ENCODE measurements at places on chromosomes 3 and 15.

- DNase-seq: no peak
These were observed 322.2 kb upstream of the SEMA6D start for GRCh38 chr15:47395076-47395475.

DNA sequence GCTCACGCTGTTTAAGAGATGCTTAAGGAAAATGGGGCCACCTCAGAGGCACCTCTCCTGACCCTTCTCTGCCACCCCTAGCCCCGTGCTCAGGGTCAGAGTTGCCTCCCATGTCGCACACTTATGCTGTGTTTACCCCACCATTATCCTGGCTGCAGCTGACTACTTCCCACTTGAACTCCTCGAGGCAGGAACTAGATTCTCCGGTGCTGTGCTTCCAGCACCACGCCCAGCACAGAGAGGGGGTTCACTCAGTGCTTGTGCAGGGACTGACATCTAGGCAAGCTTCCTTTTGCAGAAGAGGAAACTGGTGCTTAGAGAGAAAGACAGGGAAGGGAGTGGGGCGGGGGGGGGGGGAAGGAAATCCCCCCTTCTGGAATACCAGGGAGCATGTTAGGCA lies 340.1 kb downstream of the RORA start:
- DNase-seq: no peak

- no peak for DNase-seq
These were observed 384.8 kb downstream of the MECOM start for GRCh38 chr3:169278667-169279066.

DNA sequence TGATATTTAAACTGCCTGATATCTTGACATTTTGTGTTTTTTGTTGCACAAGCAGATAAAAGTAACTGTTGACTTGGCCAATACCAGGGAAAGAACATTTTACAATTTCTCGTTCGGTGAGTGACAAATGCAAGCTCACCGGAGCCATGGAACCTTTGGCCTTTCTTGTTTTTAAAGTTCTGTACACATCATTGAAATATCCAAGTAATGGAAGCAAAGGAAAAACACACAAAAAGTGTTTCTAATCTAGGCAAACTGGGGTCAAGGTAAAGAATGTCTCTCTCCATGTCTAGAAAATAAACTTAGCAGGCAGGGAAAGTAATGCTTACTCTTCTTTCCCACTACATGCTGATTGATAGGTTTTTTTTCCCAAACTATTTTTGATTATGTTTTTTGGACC lies 27.8 kb downstream of the SPTSSB start:
- DNase-seq: no peak

DNA sequence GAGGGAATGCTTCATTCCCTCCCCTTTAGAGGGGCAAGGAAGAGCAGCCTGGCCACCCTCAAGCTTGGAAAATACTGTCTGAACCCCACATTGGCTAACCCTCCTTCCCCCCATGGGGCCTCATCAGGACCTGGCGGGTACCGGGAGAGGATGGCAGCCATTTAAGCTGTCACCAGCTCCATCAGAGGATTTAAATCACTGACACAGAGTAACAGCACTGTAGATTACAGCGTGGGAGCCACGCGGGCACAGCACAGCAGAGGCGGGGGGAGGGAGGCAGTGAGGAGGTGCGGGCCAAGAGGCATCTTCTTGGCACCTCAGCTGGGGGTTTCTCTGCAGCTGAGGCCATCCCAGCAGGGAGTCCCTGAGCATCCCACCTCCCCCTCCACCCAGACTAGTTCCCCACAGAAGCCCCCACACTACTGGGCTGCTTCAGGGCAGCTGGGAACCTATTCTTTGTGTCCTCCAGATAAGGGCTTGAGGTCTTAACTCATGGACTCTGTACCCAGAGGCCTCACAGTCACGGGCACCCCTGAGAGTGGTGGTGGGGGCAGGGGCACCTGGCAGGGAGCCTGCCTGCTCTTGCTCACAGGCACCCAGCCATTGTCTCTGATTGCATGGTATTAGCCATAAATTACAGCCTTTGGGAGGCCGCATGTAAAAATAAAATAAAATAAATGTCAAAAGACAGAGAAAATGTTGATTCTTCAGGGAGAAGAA lies 21.9 kb upstream of the CACNA2D2 start:
- no peak for DNase-seq

- no peak for DNase-seq
These were observed 23.6 kb upstream of the KLF13 start for GRCh38 chr15:31302778-31303725.

DNA sequence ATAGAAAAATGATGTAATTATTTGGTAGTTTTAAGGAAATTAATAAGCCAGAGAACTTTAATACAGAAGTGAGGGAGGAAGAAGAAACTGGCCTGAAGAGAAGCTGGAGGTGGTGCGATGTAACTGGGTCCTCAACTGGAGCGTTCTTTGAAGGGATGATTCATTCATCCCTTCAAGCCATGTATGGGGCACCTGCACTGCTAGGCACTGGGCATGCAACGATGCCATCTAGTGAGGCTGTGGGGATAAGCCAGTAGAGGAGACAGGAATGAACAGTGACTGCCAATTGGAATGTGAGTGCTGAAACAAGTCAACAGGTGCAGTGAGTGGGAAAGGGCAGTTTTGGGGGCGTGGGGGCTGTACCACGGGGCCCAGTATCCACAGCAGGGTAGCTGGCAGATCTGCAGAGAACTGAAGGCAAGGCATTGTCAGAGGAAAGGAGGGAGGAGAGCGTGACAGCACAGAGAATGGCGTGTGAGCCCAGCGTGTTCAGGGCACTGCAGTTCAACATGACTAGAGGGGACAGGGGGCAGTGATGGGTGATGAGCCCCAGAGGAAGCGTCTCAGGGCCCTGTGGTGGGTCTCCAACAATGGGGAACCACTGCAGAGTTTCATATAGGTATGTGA lies 3.8 kb upstream of the KIF23 start:
- peak; percentile 2 for DNase-seq

GRCh38 chr3:23624305-23624704 lies 181.4 kb upstream of the UBE2E1 start:
- no peak for DNase-seq

DNA sequence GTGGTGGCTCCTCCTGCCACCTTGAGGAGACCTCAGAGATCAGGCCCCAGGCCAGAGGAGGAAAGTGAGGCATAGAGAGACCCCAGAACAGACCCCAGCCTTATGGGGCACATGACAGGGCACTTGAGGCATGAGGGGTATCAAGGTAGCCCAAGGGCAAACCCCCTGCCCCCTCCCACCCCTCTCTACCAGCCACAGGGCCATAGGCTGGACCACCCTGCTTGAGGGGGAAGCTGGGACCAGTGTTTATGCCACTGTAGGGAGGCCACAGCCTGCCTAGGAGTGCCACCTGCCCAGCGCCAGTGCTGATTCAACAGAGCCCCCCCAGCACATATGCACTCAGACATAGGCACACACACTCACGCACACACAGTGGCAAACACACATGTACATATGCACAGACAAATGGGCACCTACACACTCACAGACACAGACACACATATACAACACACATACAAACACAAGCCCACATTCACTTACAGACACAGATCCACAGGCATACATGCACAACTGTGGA lies 10.3 kb downstream of the MYL3 start:
- no peak for DNase-seq

- DNase-seq: no peak
These were observed 15.0 kb upstream of the GNAI2 start for GRCh38 chr3:50221051-50221410.

- DNase-seq: no peak
These were observed 25.0 kb downstream of the TGFBR2 start for GRCh38 chr3:30631243-30631904.

- DNase-seq: no peak
These were observed 794 bp downstream of the ARPP19 start for GRCh38 chr15:52567871-52568600.

DNA sequence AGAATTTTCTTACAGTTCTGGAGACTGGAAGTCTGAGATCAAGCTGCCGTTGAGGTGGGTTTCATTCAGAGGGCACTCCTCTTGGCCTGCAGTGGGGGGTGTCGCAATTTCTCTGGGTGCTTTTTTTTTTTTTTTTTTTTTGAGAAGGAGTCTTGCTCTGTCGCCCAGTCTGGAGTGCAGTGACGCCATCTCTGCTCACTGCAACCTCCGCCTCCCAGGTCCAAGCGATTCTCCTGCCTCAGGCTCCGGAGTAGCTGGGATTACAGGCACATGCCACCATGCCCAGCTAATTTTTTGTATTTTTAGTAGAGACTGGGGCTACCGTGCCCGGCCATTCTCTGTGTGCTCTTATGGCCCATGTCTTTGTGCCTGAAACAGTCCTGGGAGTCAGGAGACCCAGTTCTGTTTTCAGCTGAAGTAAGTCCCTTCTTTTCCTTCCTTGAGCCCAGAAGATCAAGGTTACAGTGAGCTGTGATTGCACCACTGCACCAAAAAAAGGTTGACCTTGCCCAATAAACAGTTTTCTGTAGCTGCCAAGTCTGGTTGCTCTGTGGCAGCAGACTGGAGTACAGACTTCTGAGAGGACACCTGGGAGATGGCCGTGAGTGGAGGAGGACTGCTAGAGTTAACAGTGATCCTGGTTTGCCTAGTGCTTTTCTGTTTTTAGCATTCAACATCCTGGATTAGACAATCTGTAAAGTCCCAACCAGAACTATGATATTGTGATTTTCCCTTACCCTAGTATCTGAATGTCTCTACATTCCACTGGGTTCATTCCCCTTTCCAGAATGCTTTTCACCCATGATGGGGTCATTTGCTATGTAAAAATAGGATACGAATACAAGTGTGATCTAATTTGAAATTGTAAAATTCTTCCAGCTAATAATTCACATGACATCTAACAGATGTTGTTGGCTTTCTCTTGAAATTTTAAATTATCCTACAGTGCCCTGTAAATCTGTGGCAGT lies 76.6 kb upstream of the RNF7 start:
- DNase-seq: no peak

GRCh38 chr3:187689984-187690383 lies 12.4 kb downstream of the RTP2 start:
- DNase-seq: no peak

- DNase-seq: no peak
These were observed 2.3 kb downstream of the FBN1 start for GRCh38 chr15:48643206-48643605.

DNA sequence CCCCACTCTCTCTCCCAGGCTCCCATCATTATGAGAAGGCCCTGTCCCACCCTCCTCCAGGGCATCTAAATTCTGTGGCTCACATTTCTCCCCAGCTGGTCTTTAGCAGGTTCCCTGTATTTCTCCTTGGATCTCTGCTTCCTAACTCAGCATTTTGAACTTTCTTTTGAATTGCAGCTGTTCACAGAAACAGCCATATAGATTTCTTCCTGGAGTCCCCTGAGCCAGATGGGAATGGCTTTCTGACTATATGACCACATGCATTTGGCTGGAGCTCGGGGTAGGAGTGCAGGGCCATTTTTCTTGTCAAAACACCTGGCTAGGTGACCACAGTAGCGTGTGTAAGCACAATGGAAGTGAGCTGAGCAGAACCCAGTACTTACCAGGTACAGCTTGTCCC lies 22.0 kb downstream of the RBP2 start:
- DNase-seq: no peak

DNA sequence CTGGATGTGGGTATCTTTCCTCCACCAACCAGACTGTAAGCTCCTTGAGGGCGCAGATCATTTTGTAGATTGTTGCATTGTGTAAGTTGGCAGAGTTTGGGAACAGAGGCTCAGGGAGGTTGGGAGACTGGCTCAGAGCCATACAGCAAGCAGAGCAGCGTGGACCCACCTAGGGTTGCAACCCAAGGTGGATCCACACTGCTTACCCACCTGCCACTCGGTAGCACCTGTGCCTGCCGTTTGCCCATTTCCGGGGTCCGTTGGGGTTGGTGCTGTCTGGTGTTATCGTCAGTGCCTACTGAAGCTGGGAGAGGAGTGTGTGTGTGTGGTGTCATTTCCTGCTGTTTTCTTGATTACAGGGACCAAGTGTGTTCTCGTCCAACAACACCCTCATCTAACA lies 19.0 kb downstream of the SMAD6 start:
- DNase-seq: no peak

DNA sequence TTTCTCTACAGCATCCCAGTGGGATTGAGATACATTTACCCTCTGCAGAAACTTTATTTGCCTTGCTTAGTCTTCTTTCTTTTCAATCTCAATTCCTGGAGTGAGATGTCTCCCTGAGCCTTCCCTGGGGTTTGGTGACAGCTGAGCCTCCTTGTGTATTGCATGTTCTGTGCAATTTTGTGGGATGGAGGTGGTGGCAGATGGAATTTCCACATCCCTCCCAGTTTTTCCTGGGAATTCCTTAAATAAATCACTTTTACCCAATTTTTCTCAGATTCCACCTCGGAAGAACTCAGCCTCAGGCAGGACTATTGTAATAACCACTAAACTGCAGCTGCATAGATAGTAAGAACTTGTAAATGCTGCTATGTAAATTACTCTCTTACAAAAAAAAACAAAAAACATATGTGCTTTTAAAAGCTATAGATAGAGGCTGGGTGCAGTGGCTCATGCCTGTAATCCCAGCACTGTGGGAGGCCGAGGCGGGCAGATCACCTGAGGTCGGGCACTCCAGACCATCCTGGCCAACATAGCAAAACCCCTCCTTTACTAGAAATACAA lies 88.5 kb upstream of the ABHD17C start:
- DNase-seq: no peak

DNA sequence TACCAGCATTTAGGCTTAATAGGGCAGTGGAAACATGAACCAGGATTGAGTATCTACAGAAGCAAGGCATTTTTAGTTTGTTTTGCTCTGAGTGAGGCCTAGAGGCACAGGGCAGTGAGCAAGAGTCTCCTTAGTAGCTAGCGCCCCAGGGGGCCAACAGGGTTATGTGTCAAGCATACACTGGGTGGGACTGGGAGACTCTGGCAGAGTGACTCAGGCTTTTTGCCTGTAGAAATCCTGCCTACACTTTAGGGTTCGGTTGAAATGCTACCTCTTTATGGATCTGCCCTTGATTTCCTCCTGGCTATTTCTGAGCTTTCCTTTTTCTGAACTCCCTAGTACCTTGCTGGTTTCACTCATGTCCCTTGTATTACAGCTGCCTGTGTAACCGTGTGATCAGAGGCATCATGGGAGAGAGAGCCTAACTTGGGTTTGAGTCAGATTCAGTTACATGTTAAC lies 72.2 kb downstream of the TOP2B start:
- no peak for DNase-seq

DNA sequence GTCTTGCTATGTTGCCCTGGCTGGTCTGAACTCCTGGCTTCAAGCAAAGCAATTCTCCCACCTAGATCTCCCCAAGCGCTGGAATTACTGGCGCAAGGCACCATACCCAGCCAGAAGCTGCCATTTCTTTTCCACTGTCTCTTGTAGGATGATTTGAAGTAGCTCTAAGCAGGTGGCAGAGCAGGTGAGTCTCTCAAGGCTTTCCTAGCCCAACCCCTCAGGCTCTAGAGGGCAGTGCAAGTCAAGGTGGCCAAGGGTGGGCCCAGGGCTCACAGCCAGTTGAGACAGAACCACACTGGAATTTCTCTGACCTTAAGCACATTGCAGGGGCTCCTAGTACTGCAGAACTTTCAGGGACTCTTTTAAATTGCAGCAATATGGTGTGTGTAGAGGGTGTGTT lies 15.6 kb upstream of the DAG1 start:
- DNase-seq: no peak

DNA sequence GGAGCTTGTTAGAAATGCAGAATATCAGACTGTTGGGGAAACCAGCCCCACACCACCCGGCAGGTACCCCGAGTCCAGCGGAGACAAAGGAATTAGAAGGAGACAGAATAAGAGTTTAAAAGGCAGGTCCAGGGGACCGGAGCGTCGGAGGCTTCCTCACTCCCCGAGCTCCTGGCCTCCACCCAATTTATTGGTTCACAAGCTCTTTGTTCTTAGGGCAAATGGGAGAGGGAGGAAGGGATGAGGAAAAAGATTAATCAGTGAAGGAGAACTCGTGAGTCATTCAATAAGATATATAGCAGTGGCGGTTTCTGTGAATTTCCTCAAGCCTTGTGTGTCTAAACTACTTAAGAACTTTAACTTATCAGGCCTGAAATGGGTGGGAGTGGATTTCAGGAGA lies 32.1 kb upstream of the WDR72 start:
- DNase-seq: no peak

Measured in NCI-H1930 (cell line).